NCI-H2081 (cell line): ENCODE measurements at places on chromosomes 12 and 14.

GRCh38 chr12:93191423-93191822 lies 186.3 kb upstream of the NUDT4 start:
- no peak for DNase-seq

DNA sequence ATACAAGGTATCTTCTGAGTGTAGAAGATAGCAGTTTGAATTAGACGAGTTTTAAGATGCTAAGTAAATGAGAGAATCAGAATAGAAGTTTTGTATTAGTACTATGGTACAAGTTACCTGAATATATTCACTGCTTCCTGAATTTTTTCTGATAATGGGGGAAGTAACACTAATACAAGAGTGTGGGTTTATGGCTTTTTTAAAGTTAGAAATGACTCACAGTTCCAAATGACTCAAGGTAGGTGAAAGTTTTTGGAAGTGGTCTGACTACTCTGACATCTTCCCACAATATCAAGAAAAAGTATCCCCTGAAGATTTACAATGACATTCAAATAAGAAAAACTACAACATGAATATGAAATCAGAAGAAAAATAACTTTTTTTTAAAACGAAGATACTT lies 123.7 kb upstream of the GARIN6 start:
- no peak for DNase-seq

DNA sequence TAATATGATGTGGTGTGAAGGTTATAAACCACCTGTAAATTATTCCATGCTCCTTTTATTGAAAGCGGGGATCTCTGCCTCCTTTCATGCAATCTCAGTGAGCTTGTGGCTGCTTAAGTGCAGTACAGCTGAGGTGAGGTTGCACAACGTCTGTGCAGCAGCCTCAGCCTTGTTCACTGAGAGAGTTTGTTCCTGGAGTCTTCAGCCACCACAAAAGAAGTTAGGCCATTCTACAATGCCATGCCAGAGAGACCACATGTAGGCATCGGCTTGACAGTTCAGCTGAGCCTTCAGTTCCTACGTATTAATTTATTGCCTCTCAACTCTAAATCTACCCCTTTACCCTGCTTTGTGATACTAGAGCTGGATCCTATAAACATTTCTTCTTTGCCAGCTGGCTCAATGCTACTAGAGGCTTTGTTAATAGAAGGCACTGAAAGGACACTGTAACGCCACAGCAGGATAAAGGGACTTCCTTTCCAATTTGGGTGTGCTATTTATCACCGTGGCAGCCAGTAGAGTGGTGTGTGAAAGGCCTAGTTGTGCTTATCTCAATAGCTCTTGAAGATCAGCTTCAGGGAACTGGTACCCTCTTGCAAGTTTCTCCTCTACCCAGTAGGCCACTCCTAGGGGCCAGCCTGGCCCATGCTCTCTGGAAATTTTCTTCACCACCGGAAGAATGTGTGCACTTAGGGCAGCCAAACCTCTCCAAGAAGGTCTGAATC lies 337.7 kb downstream of the IPO8 start:
- no peak for DNase-seq

GRCh38 chr12:54004841-54005530 lies 3.8 kb upstream of the HOXC8 start:
- no peak for DNase-seq

DNA sequence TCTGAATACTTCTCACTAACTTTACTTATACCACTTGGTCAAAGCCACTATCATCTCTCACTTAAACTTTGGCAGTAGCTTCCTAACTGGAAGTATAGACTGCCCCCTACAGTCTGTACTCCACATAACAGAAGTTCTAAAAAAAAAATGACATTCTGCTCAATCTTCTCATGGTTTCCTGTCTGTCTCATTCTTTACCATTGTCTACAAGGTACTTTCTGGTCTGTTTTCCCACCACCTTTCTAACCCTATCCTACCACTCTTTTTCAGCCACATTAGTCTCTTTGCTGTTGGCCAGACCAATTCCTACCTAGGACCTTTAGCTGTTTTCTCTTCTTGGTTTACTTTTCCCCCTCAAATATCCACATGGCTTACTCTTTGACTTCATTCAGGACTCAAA lies 14.7 kb downstream of the CPSF6 start:
- DNase-seq, result peak; percentile 43

- peak; percentile 71 for DNase-seq
Observed at GRCh38 chr12:991350-992333, 619 bp downstream of the ERC1 start.

DNA sequence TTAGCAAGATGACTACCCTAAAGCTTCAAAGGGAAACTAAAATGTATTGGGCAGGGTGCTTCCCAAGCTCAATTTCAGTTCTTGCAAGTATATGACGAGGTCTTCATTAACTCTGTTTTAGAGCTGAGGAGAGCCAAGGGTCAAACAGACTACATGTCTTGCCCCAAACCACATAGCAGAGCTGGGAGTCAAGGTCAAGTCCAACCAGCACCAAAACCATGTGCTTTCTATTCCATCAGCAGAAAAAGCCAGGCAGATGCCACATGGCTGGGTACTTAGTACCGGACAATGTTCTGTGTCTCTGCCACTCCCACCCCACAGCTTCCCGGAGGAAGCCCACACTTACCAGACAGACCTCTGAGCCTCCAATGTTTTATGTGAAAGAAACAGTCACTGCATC lies 17.6 kb downstream of the NID2 start:
- DNase-seq, result no peak

DNA sequence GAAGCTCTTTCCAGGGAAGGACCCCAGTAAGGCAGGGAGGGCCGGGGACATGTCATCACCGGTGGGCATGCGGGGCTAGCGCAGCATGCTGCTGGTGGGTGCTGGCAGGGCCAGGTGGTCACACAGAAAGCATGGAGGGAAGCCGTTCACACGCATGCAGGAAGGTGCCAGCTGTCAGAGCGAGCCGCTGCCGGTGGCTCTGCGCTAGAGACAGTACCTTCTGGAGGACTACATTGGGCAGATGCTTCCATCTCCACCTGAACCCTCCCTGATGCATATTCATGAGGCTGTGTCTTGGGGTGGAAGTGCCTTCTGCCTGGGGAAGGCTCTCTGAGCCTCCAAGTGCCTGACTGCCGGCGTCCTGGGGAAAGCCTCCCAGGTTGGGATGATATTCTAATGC lies 203.8 kb downstream of the CALM1 start:
- no peak for DNase-seq

GRCh38 chr14:59303216-59303615 lies 114.7 kb downstream of the DAAM1 start:
- DNase-seq, result no peak

GRCh38 chr14:72638021-72638420 lies 255.9 kb downstream of the DPF3 start:
- no peak for DNase-seq

DNA sequence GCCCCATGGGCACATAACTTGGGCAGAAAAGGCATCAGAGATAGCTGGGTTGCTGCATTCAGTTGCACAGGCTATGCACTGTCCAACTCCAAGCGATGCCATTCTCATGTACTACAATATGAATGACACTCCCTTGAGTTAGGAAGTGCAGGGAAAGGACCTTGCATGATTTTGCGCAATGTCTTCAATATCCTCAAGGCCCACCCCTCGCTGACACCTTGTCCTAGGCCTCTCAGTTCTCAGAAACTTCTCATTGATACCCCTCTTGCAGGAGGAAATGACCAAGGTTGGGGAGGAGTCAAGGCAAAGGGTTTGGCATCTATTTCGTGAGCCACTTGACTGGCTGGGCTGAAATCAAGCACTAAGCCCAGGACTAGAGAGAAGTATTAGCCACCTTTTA lies 70.4 kb downstream of the ARL6IP4 start:
- no peak for DNase-seq
